Hematopoietic multipotent progenitor cell treated with erythropoietin and hydrocortisone succinate and interleukin-3 and kit ligand, for 17 days (in vitro differentiated cells): ENCODE measurements at places on chromosomes 13 and 19.
A peak's percentile ranks its signal among the peaks of the same experiment; 100 is the strongest.

GRCh38 chr19:7860714-7861618, 13.2 kb downstream of the PRR36 start:
- no peak for DNase-seq

- DNase-seq: peak; percentile 13
Measured at GRCh38 chr13:46321494-46322225, 65.4 kb downstream of the RUBCNL start.

GRCh38 chr13:45728759-45729158, 26.6 kb downstream of the CBY2 start:
- DNase-seq: no peak

DNA sequence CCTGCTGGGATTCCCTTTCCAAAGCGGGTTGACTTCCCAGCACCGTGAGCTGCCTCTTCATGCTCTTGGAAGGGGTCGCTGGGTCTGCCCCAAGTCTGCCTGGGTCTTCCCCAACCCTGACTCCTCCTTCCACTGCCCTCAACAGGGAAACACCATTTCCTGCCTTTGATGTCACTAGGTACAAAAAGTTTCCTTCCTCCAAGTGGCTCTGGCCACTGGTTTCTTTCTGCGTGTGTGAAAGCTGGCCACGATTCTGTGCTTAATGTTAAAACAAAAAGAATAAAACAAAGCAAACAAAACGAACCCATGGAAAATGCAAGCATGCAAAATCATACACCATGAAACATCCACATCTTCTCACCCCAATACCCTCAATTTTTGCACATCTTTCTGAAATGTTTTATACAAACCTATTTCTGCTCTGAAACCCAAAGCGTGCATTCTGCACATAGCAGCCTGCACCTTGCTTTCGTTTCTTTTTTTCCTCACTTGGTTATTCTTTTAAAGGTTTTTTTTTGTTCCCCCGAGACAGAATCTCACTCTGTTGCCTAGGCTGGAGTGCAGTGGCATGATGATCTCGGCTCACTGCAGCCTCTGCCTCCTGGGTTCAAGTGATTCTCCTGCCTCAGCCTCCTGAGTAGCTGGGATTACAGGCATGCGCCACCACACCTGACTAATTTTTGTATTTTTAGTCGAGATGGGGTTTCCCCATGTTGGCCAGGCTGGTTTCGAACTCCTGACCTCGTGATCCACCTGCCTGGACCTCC, 12.5 kb upstream of the TNFSF9 start:
- no peak for DNase-seq

DNA sequence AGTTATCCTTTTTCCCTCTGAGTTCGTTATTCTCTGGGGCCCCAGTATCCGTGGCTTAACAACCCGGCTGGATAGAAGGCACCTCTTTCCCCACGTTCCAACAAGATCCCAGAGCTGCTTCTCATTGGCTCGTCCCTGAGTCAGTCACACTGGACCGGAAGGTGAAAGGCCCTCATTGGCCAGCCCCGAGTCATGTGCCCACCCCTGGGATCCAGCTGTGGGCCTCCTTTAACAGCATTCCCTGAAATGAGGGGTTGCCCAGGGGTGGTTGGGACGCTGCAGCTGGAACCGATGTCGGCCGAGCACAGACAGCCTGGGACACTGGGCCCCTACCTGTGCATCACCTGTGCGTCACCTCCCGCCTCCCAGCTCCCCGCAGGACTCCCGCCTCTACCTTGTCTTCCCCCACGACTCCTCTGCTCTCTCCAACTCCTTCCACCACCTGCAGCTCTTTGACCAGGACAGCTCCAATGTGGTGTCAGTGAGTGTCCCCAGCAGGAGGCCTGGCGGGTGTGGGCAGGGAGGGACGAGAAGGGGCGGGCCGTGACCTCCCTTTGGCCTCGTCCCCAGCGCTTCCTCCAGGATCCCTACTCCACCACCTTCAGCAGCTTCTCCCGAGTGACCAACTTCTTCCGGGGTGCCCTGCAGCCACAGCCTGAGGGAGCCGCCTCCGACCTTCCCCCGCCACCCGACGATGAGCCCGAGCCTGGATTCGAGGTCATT, 4.3 kb downstream of the TBC1D17 start:
- no peak for DNase-seq

DNA sequence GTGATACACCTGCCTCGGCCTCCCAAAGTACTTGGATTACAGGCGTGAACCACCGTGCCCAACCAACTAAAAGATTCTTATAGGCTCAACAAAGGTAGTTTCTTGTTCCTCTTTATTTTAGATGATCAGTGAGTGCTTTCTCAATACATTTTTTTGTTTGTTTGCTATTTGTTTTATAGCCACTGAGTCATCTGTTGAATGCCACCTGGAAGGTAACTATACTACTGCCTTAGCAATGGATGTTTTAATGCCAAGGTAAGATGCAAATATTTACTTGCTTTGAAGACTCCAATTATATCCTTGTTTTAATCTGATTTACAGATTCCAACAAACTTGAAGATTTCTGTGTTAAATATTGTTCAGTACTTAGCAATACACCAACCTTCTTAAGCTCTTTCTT, 2807.4 kb upstream of the PCDH20 start:
- DNase-seq: no peak

DNA sequence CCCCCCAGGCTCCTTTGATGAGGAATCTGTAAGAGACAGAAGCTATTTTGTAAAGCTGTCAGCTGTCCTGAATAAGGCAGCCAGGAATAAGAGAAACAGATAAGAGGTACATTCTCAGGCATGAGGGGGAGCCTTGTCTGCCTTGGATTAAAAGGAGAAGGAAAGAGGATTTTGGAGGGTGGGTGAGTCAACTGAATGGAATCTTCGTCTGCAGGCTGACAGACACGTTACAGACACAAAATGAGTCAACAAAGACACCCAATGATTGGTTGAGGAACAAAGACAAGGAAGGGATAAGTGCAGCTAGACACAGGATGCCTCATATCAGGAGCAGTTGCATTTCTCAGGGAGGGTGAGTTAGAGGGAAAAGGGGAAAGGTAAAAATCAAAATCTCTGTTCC, 162.5 kb downstream of the OLFM4 start:
- no peak for DNase-seq

- DNase-seq: no peak
Measured at GRCh38 chr13:98325724-98326123, 148.7 kb upstream of the RNF113B start.

DNA sequence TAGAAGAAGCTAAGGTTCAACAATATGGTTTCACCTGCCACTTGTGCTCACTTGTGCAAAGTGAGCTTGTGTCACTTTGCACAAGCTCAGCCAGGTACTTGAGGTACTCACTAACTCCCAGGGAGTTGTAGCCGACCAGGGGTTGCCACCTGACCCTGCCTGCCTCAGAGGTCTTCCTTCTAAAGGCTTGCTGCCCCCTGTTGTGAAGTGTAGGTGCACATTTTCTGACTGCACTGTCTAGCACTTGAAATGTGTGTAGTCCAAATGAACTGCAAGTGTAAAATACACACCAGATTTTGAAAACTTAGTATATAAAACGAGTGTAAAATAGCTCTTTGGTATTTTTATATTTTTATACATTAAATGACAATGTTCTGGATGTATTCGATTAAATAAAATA, 230.8 kb downstream of the DLEU7 start:
- DNase-seq: peak; percentile 17

DNA sequence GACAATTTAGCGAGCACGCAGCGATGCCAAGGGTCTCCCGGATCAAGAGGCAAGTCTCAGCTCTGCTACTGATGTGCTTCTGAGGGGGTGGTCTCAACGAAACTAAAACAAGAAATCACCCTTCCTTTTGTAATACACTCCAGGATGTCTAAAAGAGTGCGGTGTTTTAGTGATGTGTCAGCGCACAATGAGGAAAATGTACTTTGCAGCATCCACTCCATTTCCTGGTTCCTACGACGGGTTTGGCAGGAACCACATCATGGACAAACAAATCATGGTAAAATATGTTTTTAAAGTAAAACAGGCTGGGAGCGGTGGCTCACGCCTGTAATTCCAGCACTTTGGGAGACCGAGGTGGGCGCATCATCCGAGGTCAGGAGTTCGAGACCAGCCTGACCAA, 154.0 kb upstream of the TSC22D1 start:
- DNase-seq: no peak

DNA sequence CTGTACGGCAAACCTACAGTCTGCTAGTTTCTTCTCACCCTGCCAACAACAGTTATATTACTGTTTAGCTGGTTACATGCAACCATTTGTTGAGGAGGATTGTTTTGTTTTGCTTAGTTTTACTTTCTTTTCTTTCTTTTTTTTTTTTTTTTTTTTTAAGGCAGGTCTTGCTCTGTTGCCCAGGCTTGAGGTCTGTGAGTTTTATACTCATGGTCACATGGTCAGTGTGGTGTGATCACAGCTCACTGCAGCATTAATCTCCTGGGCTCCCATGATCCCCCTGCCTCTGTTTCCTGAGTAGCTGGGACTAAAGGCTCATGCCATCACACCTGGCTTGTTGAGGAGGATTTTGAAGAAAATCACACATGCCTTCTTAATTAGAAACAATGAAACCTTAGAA, 505.6 kb downstream of the GPC5 start:
- DNase-seq: no peak

- DNase-seq: no peak
Measured at GRCh38 chr13:34034411-34034810, 216.5 kb downstream of the RFC3 start.

- DNase-seq: no peak
Measured at GRCh38 chr13:101942038-101942437, 459.8 kb downstream of the FGF14 start.

DNA sequence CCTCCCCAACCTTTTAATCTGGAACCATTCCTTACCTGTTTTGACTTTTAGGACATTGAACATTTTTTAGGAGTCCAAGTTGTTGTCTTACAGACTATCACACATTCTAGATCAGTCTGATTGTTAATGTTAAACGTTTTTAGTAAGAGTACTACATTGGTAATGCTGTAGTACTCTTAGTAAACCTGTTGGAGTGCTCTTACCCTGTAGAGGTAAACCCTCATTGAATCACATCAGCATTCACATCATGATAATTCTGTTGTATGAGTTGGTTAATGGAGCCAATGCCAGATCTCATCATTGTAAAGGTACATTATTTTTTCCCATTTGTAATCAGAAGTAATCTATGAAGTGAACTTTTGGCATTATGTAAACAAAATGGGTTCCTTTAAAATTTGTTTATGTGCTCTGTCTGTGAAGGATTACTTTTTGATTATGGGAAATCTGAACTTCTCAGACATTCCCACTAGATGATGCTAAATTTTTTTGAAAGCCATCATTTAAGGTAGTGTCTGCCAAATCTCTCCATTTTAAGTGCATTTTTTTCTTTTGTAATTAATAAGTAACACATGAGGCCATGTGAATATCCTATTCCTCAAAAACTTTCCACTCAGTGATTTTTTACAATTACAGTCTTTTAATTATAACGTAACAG, 55.2 kb downstream of the VWA8 start:
- peak; percentile 78 for DNase-seq

- DNase-seq: no peak
Measured at GRCh38 chr13:30932481-30933353, at the start of gene TEX26. Gene TEX26, plus strand, starts transcription at chr13:30932656. Its CDS starts 60 bp downstream, at chr13:30932716.

DNA sequence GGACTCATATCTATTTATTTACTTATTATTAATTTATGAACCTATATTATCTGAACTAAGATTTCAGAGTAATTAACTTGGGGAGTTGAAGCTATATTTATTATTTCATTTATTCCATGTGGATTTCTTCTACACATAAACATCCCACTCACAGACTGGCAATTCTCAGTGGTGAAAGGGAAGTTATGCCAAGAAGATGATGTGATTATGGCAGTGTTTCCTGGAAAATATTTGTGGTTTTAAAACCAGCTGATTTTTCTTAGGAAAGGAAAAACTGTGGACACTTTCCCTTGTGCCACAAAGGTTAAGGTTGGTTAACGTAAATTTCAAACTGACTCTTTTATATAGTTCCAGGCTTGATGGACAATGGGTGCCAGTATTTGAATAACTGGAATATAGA, 513.1 kb downstream of the SLITRK6 start:
- no peak for DNase-seq

DNA sequence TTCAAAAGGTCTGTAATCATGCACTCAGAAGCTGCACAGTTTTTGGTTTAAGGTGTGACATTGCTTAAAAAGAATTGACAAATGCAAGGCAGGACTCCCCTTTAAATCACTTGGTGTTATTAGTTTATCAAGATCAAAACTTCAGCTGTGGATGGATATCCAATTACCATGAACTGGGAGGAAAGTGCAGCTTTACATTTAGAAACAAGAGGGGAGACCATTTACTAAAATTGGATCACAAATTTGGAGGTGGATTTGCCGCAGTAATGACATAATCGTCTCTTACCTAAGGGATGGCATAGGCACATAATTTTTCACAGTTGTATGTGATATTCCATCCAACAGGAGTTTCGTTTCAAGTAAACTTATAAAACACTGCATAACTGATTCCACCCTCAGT, 1610.2 kb downstream of the SLITRK5 start:
- no peak for DNase-seq

DNA sequence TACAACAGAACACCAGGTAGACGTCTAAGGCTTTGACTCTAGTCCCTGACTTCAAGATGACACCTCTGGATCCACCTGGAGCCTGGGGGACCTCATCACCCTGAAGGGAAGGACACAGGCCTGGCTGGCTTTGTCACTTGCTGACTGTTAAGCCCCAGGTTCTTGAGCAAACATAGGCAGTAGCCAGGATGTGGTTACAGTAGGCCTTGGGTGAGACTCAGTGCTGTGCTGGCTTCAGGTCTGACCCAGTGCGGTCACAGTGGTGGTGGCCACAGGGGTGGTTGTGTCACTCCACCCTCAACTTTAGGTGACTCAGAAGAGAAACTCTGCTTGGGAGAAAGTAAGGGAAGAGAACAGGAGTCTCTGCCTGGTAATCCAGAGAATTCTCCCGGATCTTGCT, 497.8 kb downstream of the UQCRFS1 start:
- no peak for DNase-seq

GRCh38 chr19:16726916-16727315, 7.3 kb downstream of the NWD1 start:
- no peak for DNase-seq

GRCh38 chr19:32273483-32273882, 71.9 kb upstream of the ZNF507 start:
- no peak for DNase-seq

DNA sequence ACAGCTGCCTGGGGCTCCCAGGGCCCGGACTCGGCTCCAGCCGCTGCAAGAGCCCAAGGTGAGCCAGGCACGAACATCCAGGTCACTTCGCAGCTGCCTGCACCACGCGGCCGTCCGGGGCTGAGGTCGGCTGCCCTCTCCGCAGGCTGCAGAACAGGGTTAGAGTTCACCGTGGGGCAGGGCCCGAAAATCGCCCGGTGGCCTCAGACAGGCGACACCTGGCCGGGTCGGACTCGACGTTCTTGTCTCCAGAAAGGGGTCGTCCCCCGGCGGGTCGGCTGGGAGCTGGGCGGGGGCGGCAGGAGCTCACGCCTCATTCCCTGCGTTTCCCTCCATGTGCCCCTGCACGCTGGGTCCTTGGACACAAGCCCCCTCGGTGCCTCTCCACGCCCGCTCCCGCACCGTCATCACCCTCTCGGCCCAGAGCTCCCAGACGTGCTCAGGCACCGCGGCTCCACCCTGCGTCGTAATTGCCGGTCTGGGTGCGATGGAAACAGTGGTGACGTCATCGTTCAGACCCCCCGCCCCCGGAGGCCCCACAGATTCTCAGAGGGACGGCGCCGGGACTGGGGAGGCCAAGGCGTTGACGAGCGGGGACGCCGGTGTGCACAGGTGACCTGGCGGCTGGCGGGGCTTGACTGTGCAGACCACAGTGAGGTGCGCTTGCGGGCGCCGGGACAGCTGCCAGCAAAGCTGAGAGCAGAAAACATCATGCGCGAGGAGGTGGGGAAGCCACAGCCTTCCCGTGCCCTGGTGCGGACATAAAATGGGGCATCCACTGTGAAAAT, 4.0 kb upstream of the GRIN3B start:
- DNase-seq: no peak

- peak; percentile 14 for DNase-seq
Measured at GRCh38 chr19:3179739-3180293, 1.2 kb downstream of the S1PR4 start.
